ENCODE measurements at places on chromosomes 4 and X. TPM values are rescaled to one million over a fixed set of nuclear protein-coding genes. Genes with fewer than 3 reads are reported as not detected.

Gene KLHL8
- polyA plus RNA-seq = 11.5 TPM

Gene NAA11
- 0.30 TPM for polyA plus RNA-seq

Gene EVC2
- polyA plus RNA-seq = 6.5 TPM

Gene ATG4A
- polyA plus RNA-seq = 22.2 TPM

Gene FAM53A
- 1.7 TPM for polyA plus RNA-seq

Gene RAP2C
- polyA plus RNA-seq = 61.2 TPM

Gene F8A2
- not detected for polyA plus RNA-seq

Gene SMAD1
- polyA plus RNA-seq = 74.9 TPM

Gene HS6ST2
- polyA plus RNA-seq = 32.5 TPM

Gene ABHD18
- polyA plus RNA-seq = 21.7 TPM

Gene ABLIM2
- polyA plus RNA-seq = 5.9 TPM

Gene AFAP1
- polyA plus RNA-seq = 33.2 TPM

Gene ETDA
- polyA plus RNA-seq = not detected

Gene IL3RA
- 18.3 TPM for polyA plus RNA-seq

Gene GSX2
- not detected for polyA plus RNA-seq

Gene TEX13B
- not detected for polyA plus RNA-seq

Gene SH3D19
- polyA plus RNA-seq = 26.2 TPM

Gene NDST4
- 0.54 TPM for polyA plus RNA-seq

Gene P2RY8
- polyA plus RNA-seq = 1.2 TPM

Gene FGG
- not detected for polyA plus RNA-seq

Gene NEK1
- 10.0 TPM for polyA plus RNA-seq

Gene LPAR4
- polyA plus RNA-seq = 43.7 TPM

Gene XAGE1A
- not detected for polyA plus RNA-seq

Gene LIMCH1
- 69.8 TPM for polyA plus RNA-seq

Gene TSPAN5
- 13.9 TPM for polyA plus RNA-seq

Gene PPARGC1A
- polyA plus RNA-seq = 7.2 TPM

Gene SEPTIN6
- polyA plus RNA-seq = 30.1 TPM

Gene PASD1
- 0.09 TPM for polyA plus RNA-seq
